ENCODE measurements at places on chromosomes 1 and 21.

DNA sequence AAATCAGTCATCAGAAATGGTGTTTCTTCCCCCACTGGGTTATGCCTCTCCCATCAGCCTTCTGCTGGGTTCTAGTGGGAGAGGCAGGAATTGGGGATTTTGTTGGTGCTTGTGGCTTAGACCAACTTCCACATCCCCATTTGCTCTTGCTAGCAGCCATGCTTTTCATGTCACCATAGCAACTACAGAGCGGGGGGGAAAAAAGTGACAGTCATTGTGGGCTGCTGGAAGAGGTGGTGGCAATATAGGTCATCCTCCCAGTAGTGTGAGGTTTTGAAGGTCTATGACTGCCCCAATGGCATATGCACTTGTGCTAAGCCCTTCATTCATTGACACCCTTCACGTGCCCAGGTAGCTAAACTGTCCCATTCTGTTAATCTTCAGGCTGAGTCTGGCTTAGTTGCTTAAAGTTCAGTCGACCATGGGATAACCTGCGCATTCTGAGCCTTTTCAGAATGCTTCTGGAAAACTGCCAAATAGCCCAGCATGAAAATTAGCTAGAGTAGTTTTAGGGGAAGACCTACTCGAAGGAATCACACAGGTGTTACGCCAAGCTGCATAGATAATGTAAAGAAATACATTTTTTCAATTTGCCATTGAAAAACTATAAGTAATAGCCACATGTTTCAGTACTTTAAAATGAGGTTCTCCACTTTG lies 53.7 kb upstream of the ZNF326 start:
- no peak for DNase-seq

DNA sequence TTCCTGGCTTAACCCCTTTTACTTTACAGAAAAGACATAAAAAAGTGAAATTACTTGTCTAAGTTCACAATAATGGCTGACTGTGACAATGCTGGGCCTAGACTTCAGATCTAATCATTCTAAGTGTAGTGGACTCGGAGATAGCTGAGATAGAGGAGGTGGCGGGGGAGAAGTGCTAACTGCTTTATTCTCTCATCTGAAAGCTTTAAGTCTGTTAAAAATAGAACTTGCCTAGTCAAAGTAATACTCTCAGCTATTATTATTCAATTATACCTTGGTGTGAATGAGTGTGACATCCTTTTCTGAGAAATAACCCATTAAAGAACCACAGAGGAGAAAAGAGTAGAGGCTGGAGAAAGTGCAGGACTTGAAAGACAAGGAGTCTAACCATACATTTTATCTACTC lies 96.1 kb upstream of the OLIG2 start:
- DNase-seq, result no peak

DNA sequence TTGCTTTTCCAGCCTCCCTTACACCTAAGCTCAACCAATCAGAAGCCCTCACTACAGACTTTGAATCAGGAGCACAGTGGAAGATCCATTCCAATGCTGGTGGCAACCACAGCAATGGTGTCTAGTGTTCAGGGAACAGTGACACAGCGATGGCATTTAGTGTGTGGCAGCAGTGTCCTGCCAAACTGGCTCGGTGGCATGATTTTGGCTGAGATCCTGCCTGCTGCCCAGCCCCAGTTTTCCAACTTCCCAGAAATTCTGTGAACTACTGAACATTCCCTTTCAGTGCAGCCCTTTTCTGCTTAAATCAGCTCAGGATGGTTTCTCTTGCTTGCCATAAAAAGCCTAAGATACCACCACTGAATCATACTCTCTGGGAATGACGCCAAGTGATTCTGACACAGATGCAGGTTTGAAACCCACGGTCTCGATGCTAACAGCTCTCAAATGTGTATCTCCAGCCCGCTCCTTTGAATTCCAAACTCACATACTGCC lies 8.8 kb downstream of the ASAP3 start:
- DNase-seq, result no peak

DNA sequence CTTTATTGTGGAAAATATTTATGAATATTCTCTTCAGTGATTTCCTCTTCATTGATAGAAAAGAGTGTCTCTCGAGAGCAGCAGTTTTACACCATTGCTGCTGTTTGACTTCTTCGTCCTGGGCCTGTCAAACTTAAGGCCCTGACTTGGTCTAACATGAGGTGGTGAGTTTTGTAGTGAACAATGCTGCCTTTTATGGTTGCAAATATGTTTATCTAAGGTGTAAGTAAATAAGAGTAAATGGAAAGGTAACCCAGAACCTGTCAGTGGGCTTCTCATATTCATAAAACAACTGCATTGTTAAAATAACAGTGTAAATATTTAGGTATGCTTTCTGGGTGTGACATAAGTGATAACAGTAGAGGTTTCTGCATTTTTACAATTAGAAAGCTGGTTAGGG lies 62.8 kb upstream of the SCCPDH start:
- no peak for DNase-seq

DNA sequence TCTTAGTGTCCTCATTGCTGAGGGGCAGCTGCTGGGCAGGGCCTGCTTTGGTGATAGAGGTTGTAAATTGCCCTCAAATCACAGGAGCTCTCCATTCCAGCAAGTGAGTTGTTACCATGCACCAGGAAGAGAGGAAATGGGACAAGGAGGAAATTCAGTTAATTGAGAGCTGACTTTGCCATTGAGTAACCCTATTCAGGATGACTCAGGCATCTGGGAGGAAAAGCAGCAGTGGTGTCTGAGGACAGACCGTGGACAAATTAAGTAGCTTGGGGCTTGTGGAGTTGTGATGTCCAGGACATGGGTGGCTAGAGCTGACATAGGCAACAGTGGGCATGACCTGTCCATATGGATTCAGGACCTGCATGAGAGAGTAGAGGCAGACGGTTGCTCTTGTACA lies 5.9 kb downstream of the ARHGEF10L start:
- no peak for DNase-seq

- DNase-seq, result no peak
Measured at GRCh38 chr1:98472878-98473277, 188.6 kb upstream of the SNX7 start.

DNA sequence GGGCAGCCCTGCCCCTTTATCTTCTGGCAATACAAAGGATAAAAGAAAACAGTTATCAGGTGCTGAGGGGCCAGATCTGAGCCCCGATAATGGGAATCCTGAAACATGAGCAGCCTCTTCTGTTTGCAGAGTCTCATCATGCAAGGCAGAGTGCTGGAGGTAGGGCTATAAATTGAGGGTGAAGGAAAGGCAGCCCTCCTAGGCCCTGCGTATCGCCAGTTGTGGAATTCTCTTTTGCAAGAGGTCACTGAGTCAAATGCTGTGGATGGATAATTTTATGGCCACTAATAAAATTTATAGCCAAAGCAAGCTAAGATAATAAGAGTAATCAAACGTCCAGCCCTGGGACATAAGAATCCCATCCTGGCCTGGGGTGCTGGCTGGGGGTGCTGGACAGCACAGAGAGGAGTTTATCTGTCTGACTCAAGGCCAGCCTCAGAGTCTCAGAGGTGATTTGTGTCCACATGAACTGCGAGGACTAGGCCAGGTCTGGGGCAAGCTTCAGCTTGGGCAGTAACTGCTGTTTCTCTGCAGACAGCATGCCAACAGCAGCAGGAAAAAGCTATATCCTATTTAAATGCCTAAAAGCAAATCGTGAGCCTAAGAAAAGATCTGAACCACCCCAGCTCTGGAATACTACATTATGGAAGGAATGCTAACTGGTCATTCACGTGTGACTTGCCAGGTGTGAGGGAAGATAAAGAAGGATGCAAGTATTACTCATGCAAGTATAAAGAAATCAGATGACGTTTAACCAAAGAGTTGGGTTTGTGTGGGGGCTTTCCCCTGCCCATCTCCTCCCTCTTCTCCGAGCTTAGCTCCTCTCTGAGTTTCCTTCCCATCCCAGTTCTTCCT lies 254.8 kb downstream of the KIF26B start:
- no peak for DNase-seq

DNA sequence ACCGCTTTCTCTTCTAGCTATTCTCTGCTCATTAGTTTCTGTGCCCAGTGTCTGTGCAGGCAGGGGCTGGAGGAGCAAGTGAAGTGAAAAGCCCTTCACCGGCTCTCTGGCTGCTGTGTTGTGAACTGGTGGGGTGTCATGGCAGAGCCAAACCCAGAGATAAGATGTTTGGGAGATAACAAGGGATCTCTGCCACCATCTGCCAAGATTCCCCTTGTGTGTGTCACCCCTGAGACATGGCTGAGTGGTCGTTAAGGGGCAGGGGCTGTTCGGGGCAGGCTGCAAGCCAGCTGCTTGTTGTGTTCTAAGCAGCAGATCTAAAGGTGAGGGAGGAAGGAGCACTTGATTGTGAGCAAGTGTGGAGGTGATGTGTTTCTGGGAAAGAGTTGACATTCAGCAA lies 24.5 kb downstream of the CNIH3 start:
- DNase-seq, result no peak

DNA sequence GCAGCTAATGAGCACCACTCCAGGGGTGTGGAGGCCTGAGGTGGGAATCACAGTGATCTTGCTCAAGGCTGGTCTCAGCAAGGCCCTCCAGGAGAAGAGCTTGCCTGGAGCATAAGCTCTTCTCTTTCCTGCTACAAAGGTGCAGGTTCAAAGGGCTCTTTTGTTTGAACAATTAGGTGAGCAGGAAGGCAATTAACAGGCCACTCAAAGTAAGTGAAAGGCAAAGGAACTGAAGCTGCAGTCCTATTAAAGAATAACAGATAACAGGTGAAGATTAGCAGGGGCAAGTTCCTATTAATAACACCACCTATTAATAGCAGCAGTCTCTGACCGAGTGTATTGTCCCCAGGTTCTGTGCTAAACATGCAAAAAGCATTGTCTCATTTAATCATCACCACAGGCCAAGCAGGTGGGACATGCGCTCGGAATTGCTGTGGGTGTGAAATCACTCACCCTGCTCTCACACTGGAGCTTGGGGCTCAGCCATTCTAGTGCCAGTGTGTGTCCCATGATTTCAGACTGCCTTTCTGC lies 113.8 kb downstream of the RHOU start:
- DNase-seq, result peak; percentile 54
